ENCODE measurements at places on chromosomes 16 and 17.
A peak's percentile ranks its signal among the peaks of the same experiment; 100 is the strongest.

- peak; percentile 60 for DNase-seq
These were observed 43.6 kb downstream of the SOCS3 start for GRCh38 chr17:78316115-78316866.

- no peak for DNase-seq
These were observed 51.0 kb upstream of the MARCHF10 start for GRCh38 chr17:62859146-62859545.

GRCh38 chr17:73311428-73311780, 397 bp downstream of the CDC42EP4 start:
- no peak for DNase-seq

- peak; percentile 70 for DNase-seq
These were observed 432 bp downstream of the ZNF276 start for GRCh38 chr16:89721546-89722391.

- no peak for DNase-seq
These were observed 245.0 kb upstream of the IRX5 start for GRCh38 chr16:54685682-54686081.

GRCh38 chr16:80274576-80275191, 266.1 kb upstream of the DYNLRB2 start:
- no peak for DNase-seq

- DNase-seq: no peak
These were observed 268.6 kb downstream of the MRTFB start for GRCh38 chr16:14339694-14340093.

GRCh38 chr16:81481207-81481821, 36.7 kb downstream of the CMIP start:
- peak; percentile 65 for DNase-seq

DNA sequence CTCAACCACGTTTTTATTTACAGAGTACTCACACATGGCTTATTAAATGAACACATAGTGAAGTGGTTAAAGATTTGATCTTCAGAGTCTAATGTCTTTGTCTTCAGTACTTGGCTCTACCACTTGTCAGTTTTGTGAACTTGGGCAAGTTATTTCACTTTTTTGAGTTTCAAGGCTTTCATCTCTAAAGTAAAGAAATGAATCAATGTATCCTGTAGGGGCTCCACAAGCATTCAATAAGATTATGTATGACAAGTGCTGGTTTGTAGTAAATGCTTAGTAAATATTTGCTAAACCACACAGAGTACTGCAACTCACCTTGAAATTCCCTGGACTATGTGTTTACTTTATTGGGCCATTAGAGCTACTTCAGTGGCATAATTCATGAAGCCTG, 446.0 kb upstream of the GOT2 start:
- no peak for DNase-seq

DNA sequence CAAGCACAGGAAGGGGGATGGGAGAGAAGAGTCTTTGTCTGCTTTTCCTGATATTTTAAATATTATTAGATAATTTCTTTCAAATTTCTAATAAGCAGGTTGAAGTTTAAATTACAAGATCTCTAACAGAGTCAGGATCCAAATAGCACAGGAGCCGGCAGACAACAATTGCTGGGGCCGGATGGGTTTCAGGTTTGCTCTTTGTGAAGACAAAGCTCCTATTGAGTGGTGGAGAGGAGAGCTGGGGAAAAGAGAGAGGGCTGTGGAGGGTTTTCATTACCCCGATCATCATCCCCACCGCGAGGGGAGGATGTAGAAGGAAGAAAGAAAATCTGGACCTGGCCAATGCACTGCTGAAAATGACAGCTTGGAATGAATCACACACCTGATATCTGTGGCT, 197.3 kb downstream of the SOX9 start:
- DNase-seq: no peak

DNA sequence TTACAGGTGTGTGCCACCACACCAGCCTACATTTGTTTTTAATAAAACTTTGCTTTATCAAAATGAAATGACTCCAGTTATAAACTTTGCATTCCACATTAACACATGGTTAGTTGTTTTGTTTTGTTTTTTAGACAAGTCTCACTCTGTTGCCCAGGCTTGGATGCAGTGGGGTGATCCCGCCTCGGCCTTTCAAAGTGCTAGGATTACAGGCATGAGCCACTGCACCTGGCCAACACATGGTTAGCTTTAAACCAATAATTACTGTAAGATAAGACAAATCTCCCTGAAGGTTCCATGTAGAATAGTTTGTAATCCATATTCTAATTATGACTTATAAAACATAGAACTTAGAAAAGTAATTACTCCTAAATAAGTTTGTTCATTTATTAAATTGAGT, 89.8 kb upstream of the MED13 start:
- DNase-seq: no peak

DNA sequence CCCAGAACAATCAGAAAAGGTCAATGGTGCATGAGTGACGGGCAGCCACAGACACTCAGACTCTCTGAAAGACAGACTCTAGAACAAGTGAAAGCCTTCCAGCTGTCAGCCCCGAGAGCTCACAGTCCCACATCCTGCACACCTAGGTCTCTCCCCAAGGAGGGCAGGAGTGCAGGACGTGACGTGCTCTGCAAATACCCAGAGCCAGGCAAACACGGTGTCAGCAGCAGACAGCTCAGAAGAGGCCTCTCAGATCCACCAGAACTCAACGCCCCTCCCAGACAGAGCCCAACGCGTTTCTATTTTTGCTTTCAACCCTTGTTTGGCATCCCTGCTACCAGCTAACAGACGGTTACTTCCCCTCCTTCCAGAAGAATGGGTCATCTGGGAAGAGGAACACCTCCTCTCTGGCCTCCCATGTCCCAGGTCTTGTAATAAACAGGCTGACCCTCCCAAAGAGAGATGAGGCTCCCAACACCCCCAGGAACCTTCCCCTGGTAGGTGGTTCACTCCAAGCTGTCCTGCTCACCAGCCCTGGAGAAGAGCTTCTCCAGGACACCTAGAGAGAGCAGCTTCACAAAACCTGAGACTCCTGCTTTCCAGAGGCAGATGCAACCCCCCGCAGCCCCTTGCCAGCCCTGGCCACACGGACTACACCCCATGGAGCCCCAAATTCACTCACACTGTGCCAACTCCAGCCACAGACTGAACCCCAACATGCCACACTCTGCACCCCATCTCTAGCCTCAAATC, 7.6 kb downstream of the PITPNM3 start:
- DNase-seq: peak; percentile 19

DNA sequence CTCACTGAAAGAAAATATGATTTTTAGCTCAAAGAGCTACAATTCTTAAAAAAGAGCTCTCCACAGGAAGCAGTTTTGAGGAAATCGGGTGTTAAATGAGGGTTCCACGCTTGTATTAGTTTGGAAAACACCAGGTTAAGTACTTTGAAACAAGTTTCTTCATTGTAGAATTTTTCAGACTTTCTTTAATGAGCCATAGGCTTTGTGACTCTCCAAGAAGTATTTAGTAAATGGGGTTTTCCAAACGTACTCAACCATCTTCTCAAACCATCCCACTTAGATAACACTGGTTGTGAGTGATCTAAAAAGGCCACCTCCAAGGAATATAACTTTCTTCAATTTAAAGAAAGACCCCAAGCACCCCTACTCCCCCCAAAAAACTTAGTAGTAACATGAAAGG, 2.7 kb downstream of the ULK2 start:
- no peak for DNase-seq

DNA sequence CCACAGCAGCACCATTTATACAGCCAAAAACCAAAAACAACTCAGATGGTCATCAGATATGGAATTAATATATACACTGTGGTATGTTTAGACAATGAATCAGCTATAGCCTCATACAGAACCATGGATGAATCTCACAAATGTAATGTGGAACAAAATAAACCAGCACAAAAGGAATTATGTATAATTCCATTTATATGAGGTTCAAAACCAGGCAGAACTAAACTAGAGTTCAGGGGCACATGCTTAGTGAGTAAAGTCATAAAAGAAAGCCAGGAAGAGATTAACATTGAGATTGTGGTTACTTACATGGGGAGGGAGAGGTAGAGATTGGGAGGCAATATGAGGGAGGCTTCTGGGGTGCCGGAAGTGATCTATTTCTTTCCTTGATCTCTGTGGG, 231.1 kb downstream of the COPRS start:
- DNase-seq: no peak

GRCh38 chr17:65409381-65409780, 152.1 kb downstream of the AXIN2 start:
- no peak for DNase-seq

DNA sequence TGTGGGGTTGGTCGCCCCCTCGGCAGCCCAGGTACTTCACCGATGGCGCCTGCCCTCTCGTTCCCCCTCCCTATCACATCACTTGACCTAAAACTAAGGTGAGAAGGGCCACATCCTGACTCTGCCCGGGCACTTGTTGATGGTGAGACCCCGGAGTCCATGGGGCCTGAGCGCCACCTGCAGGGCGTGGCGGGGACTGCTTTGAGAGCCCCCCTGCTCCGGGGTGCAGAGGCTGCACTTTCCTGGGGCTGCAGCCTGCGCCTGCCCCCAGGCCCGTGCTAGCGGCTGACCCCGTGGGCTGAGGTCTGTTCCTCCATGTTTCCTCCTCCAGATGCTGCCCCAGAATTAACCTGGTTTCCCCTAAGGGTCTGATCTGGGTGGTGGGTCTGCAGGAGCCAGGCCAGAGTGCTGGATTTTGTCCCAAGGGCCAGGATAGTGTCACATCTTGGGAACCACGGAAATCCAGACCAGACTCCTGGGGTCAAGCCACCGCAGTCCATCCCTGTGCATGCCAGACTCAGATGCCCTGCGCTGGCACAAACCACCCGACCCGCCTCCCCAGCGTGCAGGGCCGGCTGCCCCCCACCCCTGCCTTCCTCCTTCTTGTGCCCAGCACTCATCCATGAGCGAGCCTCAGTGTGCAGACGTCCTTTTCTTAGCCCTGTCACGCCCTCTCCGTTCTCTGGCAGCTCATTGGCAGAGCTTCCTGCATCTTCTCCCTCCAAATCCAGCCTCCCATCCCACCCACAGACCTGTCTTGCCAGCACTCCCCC, 2.7 kb downstream of the NDUFAF8 start:
- DNase-seq: no peak

GRCh38 chr16:23145608-23146007, 3.6 kb downstream of the USP31 start:
- no peak for DNase-seq

DNA sequence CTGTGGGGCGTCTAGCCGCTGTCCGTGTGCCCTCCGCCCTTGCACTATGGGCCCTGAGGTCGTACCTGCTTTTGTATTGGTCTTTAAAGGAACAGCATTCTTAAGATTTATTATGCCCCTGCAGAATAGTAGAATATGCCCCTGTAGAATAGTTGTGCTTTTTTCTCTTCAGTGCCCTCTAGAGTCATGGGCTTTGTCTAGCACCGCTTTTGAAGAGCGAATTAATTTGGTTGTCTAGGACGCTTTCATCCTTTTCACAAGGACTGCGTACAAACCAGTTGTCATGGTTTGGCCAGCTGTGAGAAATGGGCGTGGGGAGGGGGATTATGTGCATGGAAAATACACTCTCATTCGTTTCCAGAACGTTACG, 621 bp downstream of the CEP95 start:
- DNase-seq: peak; percentile 72

DNA sequence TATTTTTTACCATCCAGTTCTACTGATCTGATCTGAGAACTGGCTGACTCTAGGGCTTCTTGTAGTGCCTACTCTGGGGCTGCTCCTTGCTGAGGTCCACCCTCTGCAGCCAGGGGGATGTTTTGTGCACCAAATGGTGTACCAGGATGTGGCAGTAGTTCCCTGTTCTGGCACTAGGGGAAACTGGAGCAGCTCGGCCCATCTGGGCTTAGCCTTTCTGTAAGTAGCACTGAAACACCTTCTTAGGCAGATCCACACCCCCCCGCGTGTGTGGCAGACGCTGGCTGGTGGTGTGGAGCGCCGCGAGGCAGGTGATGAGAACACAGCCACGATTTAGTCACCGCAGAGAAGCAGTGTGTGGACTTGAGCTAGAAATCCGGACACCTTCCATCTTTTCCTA, 17.0 kb downstream of the DUSP14 start:
- DNase-seq: no peak

DNA sequence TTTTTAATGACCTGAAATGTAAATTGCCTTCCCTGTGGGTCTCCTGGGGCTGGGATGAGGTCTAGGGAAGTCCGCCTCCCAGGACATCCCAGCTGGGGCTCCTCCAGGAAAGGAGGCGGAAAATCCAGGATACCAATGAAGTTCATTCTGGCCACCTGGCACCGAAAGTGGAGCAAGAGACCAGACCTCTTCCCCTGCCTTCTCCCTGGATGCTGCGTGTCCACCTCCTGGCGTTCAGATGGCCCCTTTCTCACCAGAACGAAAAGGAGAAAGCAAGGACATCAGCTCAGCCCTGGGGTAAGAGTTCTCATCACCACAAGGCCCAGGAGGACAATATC, 20.4 kb downstream of the RBFOX3 start:
- DNase-seq: no peak

- DNase-seq: no peak
These were observed 193.5 kb downstream of the ZFHX3 start for GRCh38 chr16:72854267-72854959.

- no peak for DNase-seq
These were observed 68.5 kb downstream of the RPH3AL start for GRCh38 chr17:283911-284675.

DNA sequence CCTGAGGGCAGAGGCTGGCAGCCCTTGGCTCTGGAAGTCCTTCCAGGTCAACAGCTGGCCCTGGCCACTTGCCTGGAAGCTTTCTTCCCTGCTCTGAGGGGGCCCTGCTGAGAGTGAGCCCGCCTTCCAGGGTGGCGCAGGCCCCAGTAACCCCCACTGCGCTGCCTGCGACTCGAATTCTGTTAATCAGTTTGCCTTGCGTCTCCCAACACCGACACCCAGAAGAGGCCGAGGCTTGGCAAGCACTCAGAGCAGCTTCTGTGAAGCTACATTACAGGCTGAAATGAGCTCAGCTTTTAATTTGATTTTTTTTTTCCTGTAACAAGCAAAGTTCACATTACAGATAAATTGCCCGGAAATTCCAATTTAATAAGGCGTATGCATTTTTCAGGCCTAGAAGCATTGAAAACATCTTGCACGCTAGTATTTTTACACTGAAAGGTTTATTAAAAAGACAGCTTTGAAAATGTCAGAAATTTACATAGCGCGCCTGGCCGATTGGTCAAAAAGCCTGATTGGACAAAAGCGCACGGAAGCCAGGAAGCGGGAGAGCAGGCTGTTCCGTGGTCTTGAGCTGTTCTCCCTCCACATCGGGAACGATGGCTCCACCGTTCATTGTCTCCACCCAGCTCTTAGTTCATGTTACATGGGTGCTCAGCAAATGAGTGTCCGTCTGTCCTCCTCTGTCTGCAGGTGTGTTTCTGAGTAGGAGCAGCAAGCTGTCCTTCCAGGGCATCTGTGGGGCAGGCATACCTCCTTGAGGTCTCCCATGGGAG, 65.5 kb upstream of the HSBP1 start:
- peak; percentile 24 for DNase-seq

DNA sequence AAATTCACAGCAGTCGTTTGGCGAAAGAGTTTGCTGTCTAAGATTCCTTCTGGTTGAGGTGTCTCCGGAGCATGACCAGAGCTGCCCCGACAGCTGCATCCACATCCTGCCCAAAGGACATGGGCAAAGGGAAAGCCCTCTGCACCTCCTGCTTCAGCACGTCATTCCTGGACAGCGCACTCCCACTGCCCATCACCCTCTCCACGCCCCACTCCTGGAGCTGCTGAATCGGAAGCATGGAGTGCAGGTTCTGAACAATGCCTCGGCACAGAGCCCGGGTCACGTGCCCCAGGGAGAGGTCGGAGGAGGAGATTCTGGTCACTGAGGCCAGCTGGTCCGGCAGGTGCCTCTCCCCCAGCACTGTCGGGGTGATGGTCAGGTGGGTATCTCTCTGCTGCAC, 1.3 kb upstream of the TRPV1 start:
- DNase-seq: no peak

- DNase-seq: no peak
These were observed 5.9 kb upstream of the DNAH17 start for GRCh38 chr17:78583091-78583490.

GRCh38 chr16:27390151-27390550, 11.8 kb upstream of the IL21R start:
- no peak for DNase-seq
